ENCODE measurements at places on chromosomes 2 and 18.

- no peak for DNase-seq
Measured at GRCh38 chr18:24922491-24922890, 429.5 kb downstream of the ZNF521 start.

- DNase-seq = no peak
Measured at GRCh38 chr18:35089891-35090550, 48.8 kb downstream of the MAPRE2 start.

DNA sequence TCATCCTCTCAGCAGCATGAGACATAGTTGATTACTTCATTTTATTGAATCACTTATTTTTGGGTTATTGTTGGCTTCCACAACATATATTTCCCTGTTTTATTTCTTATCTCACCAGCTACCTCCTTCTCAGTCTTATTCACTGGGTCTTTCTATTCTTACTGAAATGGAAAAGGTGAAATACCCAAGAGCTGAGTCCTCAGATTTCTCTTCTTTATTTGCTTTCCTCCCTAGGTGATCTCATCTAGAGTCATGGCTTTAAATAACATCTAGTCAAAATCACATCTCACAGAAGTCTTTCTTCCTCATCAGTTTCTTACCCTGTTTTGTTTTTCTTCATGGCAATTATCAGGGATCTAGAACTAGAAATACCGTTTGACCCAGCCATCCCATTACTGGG lies 105.0 kb upstream of the RBBP8 start:
- no peak for DNase-seq

GRCh38 chr18:46812311-46812710 lies 55.5 kb upstream of the ST8SIA5 start:
- no peak for DNase-seq
